Stimulated activated CD4-positive, alpha-beta T cell treated with anti-CD3 and anti-CD28 coated beads, TNF-alpha, amount 100 ng/mL, for 4 hours (primary cell): ENCODE measurements at places on chromosomes 5 and 9.

GRCh38 chr9:121767171-121767769, 115.8 kb downstream of the DAB2IP start:
- no peak for DNase-seq

GRCh38 chr5:1558944-1559343, 35.2 kb upstream of the LPCAT1 start:
- no peak for DNase-seq

DNA sequence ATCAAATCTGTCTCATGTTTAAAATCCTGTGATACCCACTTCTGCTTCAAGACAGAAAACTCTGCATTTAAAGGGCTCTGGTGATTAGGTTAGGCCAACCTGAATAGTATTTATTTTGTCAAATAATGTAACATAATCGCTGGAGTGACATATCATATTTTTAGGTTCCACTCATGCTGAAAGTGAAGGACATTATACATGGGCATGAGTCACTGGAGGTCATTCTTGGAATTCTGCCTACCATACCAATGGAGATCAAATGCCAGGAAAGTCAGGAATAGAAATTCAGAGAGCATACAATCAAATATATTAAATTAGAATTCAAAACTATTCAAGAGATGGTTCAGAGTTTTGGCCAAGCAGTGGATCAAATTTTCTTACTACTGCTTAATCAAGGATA, 97.1 kb upstream of the PRSS3 start:
- DNase-seq, result no peak

- DNase-seq, result no peak
These were observed 22.1 kb upstream of the GABRA6 start for GRCh38 chr5:161663431-161663830.

- no peak for DNase-seq
These were observed 106.6 kb downstream of the FBXW11 start for GRCh38 chr5:171899792-171900191.

- no peak for DNase-seq
These were observed 6.5 kb downstream of the HIGD2A start for GRCh38 chr5:176394881-176395675.

- no peak for DNase-seq
These were observed 39.9 kb downstream of the USP20 start for GRCh38 chr9:129875181-129875611.

GRCh38 chr5:54178207-54178606, 132.2 kb downstream of the ARL15 start:
- DNase-seq, result no peak

DNA sequence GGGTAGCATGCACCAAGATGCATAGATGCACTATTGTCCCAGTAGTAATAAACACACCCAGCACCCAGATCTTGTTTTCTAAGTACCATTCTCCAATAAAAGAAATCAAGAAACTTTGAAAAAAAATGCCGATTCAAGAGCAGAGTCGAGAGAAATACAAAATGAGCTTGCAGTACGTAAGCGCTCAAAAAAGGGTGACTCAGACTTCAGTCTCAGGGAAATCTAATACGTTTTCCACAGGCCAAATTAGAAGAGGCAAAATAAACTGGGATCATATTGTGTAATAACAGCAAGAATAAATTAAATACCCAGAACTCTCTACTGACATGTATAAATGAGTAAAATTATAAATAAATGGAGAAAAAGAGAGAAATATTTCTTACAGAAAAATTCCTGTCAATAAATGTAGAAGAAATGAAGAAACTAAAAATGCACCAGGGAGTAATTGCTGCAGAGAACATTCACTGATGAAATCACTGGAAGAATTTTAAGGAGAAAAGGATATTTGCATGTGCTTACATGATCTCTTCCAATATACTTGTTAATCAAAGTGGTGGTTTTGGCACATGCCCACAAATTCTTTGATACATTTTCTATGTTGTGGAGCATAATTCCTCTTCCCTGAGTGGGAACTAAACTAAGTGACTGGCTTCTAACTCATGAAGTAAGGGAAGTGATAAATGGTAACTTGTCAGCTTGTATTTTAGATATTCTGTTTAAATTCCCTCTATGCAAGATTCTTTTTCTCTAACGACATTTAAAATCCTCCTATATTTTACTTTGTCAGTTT, 567.6 kb upstream of the ADAMTS16 start:
- DNase-seq, result no peak

DNA sequence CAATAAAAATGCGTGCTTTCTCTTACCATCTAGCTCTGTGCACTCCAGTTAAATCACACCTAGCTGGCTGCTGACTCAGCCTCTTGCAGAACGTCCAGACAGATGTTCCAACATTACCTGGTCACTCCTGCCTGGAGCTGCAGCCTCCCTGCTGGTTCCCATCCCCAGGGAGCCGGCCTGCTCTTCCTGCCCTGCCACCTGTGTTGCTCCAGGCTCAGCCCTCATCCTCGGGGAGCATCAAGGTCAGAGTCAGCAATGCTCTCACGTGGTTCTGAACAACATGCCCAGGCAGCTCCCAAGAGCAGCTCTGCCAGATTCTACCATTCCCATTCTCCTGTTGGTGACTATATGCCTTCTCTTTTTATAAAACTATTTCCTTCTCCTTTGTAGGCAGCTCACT, 81.3 kb downstream of the GADD45G start:
- no peak for DNase-seq

DNA sequence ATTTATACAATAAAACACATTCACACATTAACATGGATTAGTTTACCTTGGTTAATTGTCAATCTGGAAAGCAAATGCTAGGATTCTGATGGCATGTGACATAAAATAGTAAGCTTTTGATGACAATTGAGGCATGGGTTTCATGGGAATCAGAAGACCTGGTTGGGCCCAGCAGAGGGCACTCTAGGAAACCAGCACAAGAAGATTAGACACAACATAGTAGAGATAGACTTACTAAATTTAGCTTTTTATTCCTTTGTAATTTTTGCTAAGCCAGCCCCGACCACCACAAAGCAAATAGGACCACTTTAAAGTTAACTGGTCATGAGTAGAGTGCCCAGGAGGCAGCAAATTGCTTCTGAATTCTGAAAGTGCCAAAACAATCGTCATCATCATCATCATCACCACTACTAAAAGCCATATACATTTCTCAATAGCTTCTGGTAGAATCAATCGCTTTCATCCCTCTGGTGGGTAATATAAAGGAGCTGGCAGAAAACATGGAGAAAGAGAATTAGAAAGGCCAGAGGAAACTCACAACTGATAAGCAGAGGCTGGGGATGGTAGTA, 163.2 kb downstream of the ARRDC3 start:
- DNase-seq, result no peak

DNA sequence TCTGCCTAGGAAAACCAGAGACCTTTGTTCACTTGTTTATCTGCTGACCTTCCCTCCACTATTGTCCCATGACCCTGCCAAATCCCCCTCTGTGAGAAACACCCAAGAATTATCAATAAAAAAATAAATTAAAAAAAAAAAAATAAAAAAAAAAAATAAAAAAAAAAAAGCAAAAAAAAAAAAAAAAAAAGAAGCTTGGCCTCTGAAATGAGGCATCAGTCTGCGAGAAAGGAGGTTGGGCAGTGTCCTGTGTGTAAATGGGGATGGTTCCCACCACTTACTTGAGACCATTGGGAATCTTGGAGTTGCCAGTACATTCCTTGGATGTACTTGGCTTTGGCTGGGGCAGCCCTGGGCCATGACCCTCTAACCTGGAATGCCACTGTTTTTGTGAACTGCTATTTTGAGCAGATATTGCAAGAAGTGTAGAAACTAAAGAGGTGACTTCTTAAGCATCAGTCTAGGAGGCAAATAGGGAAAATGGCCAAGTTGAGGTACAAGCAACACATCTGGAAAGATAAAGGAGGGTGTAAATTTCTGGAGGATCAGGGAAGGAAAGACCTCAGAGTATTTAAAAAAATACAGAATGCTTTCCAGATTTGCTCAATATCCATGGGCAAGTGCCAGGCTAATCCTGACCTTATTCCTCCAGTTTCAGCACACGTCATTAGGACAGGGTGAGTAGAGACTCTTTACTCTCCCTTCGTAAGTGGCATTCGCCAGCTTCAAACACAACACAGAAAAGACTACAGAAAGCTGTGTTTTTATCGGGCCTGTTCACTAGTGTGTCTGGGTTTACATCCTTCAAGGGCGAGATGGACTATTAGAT, 58.1 kb downstream of the HSPA4 start:
- DNase-seq, result no peak

GRCh38 chr5:177468685-177469628, 4.5 kb downstream of the DBN1 start:
- DNase-seq, result no peak

GRCh38 chr9:113720495-113720894, 155.6 kb upstream of the ZNF618 start:
- no peak for DNase-seq

DNA sequence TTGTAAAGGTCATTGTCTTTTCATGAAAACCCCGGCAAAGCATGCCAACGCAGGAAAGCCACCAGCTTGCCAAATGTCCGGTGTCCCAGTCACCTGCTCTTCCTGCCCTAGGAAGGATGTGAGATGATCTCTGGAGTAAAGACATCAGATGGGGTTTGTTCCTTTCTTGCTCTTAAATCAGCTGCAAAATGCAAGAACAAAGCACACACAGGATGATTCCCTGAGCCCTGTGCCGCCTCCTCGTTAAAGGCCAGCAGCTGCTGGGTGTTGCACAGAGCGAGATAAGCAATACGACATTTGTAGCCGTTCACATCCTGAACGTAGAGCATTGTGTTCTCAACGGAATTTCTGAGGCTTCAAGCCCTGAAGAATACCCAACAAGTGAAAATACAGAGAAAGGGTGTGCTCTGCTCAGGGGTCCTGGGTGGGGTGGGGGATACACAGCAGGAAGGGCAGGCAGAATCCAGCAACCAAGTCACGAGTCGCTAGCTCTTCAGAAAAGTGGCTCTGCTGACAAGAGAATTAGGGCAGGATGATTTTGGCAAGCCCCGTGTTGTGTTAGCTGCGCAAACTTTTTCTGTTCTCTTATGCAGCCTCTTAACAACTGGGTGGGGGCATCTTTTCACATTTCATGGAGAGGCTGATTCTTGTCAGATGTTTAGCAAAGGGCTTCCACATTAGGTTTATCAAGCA, 229.2 kb upstream of the MAP3K1 start:
- no peak for DNase-seq

GRCh38 chr9:18544456-18544855, 70.5 kb downstream of the ADAMTSL1 start:
- no peak for DNase-seq

GRCh38 chr9:3868466-3868865, 342.7 kb upstream of the RFX3 start:
- DNase-seq, result no peak

- DNase-seq, result no peak
These were observed 18.8 kb upstream of the CPEB4 start for GRCh38 chr5:173869316-173869715.

DNA sequence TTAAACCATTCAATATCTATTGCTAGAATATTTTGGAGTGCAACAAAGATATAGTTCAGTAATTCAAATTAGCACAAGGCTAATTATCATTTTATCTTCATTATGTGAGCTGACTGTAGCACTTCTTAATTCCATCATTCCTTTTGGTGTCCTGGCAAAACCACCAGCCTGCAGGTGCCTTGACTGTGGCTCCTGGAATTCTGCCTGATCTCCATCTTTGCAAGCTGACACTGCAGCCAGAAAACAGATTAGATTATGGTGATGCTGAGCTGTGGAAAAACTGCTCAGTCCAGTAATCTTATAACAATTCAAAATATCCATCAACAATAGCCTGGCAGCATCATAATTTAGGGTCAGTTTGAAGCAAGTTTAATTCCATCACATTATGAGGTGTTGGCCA, 919.5 kb downstream of the DTWD2 start:
- DNase-seq, result no peak

DNA sequence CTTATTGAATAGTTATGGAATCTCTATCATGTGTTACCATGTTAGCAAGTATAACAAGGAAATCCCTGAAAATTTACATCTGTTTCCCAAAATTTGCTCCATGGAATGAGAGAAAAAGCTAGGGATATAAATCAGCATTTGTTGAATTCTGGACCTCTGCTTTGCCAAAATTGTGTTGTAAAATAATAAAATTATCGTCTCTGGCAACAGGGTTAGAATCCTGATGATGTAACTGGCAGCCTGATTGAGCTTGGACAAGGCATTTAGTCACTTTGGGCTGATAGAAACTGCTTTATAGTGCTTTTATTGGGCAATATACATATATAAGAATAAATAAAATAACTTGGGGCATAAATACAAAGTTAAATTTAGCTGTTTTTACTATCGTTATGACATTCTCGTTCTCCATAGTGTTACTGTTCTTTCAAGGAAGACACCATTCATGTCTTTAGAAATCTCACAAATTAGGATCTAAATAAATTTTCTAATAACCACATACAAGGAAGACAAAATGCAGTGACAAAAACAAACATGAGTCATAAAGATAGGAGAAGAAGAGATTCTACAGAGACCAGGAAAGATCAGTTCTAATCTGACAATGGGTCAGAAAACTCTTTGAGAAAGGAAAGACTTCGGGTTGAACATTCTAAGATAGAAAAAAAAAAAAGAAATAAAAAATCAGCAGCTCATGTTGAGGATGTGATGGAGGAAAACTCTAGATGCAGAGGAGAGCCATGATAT, 145.0 kb upstream of the CDH10 start:
- DNase-seq, result no peak

DNA sequence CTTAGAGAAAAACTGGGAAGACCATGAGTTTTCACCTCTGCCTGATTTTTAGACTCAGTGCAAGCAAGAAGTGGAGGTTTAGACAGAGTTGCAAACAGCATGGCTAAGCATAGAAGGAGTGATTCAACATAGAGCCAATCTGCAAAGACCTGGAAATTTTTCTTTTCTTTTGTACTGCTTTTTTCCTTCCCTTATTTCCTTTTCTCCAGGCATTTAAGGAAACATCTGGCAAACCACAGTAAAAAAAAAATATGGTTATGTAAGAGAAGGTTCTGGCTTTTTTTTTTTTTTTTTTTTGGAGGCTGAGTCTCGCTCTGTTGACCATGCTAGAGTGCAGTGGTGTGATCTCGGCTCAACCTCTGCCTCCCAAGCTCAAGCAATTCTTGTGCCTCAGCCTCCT, 16.6 kb upstream of the DCAF12 start:
- DNase-seq, result no peak

GRCh38 chr9:136318776-136319241, 8.5 kb upstream of the GPSM1 start:
- no peak for DNase-seq

DNA sequence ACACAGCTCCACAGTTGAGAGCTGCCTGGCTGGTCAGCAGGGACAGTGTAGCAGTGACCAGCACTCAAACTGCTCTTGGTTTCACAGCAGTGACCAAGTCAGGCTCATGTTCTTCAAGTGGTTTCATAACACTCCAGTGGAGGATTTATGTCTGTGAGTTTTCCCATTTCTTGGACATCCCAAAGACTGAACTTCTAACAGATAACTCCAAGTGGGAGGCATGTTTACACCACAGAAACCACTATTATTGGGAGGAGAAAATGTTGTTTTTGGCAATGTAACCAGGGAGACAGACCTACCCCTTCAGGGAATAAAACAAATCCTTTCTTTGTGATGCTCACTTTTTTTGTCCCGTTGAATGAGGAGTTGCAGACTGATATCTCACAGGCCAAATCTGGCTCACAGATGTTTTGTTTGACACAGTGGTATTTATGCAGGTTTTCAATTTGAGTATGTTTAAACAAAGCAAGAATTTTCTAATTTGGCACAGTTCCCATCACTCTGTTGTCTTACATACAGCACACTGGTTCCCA, 141.5 kb downstream of the RMI1 start:
- no peak for DNase-seq

GRCh38 chr5:39498278-39498952, 73.6 kb upstream of the DAB2 start:
- DNase-seq, result no peak

- no peak for DNase-seq
These were observed 523.0 kb downstream of the MTRR start for GRCh38 chr5:8391911-8392310.

- no peak for DNase-seq
These were observed 54.3 kb upstream of the BOD1 start for GRCh38 chr5:173670791-173671120.
